ENCODE measurements at places on chromosomes 11 and 22.

DNA sequence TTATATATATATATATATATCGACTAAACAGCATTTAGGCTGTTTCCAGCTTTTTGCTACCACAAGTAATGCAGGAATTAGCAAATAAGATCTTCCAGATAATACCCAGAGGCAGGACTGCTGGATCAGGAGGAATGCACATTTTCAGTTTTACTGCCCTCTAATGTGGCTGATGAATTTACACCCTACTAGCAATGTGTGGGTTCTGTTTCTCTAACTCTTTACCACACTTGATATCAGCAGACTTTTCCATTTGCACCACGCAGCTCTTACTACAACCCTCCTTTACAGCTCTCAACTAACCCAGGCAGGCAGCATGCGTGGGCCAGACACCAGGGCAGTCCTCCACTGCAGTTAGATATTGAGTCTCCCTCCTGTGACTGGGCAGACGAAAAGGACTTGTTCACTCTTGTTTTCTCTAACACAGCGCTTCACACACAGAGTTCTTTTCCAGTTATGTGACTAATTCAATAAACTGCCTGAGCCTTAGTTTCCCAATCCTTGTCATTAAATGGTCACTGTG, 67.7 kb downstream of the IGLL5 start:
- no peak for DNase-seq

DNA sequence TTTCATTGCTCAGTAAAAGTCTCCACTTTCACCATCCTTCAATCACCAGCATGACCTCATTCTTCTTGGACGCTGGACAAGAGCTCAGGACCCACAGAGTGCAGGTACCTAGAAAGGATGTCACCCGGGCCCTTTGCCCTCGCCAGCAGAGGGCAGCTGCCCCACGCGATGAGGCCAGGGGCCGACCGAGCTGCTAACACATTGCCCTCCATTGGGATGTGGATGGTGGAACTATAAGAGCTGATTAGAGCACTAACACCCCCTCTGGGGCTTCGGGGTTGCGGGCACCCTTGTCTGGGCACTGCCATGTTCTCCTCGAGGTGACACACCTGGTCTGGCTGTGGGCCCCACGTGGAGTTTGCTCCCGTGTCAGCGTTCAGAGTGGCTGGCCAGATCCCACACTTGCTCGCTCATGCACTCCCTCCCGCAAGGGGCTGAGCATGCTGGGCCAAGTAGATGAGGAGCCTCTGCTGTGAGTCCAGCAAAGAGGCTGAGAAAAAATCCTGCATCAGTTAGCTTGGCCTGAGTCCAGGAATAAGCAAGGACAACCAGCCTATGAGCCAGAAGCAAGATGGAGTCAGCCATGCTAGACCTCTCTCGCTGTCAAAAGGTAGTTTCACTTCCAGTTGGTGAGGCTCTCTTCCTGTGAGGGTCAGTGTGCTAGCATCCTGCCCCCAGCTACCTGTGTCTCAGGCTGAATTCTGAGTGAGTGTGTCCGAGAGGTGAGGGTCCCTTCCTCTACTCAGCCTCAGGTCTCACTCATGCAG, 9.8 kb downstream of the KRTAP5-6 start:
- no peak for DNase-seq

DNA sequence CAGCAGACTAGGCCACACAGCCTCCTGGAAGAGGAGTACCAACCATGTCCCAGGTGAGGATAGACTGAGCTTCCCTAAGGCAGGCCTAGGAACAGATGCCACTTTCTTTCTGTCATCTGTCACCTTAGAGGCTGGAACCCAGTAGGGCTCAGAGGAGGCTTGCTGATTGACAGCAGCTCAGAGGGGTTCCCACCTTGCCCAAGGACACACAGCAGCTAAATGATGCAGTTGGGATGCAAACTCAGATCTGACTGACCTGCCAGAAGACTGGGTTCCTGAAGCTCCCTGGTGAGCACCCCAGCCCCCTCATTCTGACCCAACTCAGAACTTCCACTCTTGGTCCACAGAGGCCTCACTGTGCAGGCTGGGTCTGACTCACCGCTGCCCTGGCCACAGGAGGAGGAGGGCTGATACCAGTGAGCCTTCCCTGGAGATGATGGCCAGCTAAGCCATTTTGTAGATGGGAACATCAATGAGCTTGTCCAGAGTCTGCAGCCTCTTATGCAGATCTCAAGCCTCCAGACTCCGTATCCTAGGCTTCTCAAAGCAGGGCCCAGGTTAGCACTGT, 14.0 kb downstream of the CAPN5 start:
- DNase-seq = no peak

GRCh38 chr11:93738647-93739081, 2.6 kb downstream of the TAF1D start:
- no peak for DNase-seq

- DNase-seq = no peak
Measured at GRCh38 chr11:87304412-87304811, 266.7 kb downstream of the TMEM135 start.

DNA sequence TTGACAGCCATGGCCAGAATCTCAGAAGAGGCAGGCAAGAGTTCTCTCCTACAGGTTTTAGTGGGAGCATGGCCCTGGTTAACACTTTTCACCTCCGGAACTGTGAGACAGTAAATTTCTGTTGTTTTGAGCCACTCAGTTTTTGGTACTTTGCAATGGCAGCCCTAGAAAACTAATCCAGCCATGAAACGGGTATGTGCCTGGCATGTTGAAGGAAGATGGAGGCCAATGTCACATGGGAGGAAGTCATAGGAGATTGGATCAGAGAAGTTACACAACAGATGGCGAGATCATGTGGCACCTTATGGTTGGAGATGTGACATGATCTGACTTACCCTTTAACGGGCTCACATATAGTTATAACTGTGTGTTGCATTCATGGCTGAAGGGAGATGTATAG, 63.2 kb upstream of the EED start:
- DNase-seq = no peak

- DNase-seq = peak; percentile 25
Measured at GRCh38 chr11:118142081-118142480, 10.5 kb downstream of the SCN4B start.

DNA sequence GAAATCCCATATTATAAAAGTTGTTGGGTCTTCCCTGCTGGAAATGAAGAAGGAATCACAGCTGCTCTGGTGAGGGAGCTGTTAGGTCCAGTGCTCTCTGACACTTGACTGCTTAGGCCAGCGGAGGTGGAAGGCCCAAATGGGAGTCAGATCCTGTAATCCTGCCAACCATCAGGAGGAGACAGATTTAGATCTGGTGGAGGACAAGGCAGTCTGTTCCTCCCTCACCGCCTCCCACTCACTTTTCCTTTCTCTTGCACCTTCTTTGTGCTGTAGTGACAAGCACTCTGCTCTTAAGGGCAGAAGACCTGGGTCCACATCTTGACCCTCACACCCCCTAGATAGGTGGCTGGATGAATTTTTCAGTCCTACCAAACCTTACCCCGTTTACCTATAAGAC, 59.7 kb upstream of the CHST1 start:
- no peak for DNase-seq

DNA sequence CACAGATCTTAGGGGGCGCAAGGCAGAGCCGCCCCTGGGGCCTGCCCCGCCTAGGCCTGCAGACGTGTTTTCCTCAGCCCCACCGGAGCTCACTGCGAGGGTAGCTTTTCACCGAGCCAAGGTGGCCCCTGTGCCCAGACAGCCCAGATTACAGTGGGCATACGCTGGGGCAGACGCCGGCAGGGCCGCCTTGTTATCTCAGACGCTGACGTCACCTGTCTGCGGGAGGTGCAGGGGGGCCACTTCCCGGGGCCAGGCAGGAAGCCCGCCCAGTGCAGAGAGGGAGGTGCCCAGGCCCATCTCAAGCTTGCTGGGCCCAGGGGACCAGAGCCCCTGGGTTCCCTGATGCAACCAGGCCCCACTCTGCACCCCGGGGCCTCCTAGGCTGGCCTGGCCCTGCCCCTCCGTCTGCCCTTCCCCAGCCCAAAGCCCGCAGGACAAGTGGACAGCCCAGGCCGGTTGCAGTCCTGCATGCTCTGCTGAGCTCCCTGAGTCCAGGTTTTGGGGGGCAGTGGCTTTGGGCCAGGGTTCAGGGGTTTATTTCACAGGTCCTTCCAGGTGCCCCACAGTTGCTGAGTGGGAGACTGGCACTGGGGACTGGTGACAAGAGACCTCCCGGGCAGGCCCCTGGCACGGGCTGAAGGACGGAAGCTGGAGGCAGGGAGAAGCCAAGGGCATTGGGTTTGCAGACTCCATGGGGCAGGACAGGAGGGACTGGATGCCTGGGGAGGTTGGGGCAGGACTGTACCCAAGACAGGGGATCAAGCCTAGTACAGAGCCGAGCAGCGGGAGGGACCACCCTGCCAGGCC, 38.6 kb downstream of the IGF2 start:
- no peak for DNase-seq

Measured in epithelial cell of proximal tubule (primary cell).